Activated T-helper 1 cell treated with anti-CD3 and anti-CD28 coated beads, Interleukin-2, amount 50 U/mL, for 16 hours (primary cell): ENCODE measurements at places on chromosomes 16 and 17.

DNA sequence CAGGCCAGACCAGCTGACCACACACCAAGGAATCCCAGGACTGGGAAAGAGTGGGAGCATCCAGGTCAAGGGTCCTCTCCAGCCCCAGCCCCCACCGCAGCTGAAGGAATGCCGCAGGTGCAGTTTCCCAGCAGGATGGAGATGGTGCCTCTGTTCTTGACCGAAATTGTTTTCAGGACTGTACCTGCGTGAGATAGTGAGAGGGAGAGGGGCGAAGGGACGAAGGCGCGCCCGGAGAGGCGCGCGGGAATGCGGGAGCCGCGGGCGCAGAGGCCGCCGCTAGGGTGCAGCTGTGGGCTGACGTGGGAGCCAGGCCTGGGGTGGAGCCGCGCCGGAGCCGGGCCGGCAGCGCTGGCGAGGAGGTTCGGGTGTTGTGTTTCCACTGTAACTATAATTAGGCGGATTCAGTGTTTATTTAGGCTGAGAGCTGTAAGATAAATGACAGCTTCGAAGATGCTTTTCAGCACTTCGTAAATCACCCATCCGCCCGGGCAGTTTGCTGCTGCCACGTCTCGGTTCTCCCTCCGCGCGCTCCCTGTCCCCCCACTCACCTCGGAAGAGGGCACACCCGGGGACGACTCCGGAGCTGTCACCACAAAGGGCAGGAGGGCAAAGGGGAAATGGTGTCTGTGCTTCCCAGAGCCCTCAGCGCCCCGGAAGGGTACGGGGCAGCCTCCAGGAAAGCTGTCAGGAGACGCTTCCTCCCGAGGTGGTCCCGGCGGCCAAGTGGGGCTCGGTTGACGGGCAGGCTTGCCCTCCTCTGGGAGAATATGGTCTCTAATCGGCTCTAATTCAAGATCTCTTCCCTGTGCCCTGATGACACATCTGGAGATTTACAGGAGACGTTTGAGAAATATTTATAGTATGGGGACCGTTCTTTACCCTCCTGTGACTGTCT lies 38.2 kb downstream of the HOXB1 start:
- peak; percentile 40 for DNase-seq

- no peak for DNase-seq
Observed at GRCh38 chr17:10775058-10775457, 28.8 kb downstream of the TMEM238L start.

DNA sequence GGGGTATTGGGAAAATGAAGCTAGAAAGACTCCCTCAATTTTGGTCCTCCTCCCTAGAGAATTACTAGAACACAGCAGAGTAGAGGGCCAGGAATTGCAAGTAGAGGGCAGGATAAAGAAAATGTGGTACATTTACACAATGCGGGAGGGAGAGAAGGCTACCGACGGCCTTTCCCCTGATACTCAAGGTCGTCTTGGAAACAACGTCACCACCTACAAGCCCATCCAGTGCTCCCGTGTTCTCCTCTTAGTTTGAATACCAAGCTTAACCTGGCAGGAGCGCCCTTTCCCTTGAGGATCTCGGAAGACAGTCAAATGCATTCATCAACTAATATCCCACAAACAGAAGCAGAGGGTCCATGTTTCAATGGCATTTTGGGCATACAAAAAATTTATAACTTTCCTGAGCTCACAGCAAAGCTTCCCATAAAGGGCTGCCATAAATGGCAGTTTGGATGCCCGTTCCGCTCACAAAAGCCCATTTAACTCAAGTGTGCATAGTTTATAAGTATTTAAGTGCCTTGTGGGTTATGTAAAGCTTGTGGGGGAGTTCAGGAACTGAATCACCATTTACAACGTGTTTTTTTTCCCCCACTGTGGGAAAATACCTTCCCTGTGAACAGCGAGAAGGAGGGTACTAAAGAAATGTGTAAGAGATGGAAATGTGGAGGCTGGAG lies 414.6 kb downstream of the SLC39A11 start:
- DNase-seq, result no peak

GRCh38 chr17:33493566-33493965 lies 200.5 kb upstream of the ASIC2 start:
- DNase-seq, result no peak

- DNase-seq, result no peak
Observed at GRCh38 chr17:4715063-4715744, 4.8 kb downstream of the ARRB2 start.

DNA sequence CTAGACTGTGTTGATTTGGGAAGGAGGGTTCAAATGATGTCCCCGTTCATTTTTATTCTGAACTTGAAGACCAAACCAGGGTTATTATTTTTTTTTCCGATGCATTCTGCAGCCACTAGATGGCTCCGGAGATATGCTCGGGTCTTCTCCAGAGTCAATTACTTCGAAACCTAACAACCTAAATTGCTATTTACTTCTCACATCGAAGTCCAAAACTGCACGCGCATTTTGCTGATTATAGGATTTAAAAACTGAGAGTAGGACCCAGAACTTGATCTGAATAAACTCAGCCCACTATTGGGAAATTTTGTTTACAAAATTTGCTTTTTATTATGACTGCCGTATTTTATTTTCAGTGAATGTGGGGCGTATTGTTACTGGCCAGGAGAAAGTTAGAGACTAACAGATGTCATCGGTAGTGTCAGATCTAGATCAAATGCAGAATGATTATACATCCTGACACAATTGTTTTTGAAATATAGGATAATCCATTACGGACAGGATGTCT lies 263.8 kb downstream of the HS3ST3A1 start:
- DNase-seq, result no peak

DNA sequence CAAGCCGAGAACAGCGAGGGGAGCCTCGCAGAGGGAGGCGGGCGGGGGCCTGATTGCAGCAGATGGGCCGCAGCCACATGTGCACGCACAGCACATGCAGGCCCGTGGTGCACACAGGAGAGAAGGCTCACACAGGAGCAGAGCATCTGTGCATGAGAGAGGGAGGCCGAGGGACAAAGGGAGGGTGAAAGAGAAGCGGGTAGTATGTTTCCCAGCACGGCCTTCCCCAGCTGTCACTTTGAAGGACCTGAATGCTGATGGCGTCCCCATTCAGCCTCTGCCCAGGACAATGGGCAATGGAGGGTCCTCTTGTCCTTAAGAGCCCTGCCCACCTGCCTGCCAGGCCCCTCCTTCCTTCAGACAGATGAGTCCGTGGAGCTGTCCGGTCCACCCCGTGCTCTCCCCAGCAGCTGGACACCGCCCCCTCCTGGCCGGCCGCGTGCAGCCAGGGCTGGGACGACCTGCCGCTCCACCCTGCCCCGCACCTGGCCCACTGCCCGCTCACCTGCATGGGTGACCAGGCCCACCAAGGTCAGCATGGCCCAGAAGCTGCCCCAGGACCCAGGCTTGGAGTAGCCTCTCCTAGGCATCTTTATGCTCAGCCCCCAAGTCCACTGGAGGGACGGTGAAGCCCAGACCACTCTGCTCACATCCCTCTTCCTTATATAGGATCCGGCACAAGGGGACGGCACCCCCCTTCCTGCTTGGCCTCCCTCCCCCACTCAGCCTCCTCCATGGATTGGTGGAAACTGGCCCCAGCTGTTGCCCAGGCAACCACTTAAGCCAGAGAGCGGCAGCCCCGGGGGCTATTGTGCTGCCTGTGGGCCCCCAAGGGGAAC lies at the start of gene BTBD17:
TSS of gene BTBD17 (minus strand) at position 639 of the 839 bp plus-strand sequence. CDS start at position 590, 49 bp downstream.
- peak; percentile 17 for DNase-seq

DNA sequence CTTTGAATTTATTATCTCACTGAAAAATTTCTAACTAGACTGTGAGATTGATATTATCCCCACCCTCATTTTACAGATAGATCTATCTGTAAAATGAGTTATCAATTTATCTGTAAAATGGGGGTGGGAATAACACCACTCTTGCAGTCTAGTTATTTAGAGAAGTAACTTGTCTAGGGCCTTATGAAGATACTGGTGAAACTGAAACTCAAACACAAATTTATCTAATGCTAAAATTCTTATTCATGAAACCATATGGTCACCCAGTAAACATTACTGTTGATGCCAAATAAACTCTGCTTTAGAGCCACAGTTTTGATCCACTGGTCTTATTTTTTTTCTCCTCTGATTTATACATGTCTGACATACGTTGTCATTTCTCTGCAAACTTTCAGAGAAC lies 52.1 kb upstream of the SMIM36 start:
- DNase-seq, result no peak

DNA sequence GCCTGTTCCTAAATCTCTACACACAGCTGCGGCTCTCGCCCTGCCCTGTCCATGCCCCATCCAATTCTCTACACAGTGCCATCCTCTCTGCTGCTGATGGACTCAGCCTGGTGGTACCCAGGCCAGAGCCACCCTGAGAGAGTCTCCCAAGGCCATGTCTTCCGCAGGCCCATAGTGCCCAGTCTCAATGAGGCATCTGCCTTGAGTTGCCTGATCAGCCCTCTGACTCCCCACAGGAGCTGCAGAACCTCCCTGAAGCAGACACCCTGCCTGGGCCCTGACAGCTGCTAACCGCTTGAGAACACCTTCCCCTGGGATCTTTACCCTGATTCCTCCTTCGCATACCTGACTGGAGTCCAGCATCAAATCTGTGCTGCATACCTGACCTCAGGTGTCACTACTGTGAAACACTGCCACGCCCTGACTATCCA lies 13.3 kb downstream of the TSPOAP1 start:
- no peak for DNase-seq

- DNase-seq, result peak; percentile 49
Observed at GRCh38 chr17:79087428-79088143, 13.0 kb downstream of the ENGASE start.

DNA sequence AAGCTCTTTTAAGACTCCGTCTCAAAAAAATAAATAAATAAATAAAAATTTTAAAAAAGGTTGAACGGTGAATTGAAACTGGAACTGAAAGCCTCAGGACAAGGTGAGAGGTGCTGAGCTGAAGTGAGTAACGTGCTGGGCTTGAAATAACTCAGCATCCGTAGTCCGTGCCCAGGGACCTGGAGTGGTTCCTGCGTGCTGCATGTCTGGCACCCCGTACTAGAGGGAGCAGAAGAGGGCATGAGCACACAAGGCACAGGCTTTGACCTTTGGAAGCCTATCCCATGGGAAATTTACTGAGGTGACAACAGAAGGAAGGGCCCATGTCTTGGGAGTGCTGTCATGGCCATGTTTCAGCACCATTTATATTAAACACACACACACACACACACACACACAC lies 4.5 kb upstream of the MEIOB start:
- DNase-seq, result no peak

DNA sequence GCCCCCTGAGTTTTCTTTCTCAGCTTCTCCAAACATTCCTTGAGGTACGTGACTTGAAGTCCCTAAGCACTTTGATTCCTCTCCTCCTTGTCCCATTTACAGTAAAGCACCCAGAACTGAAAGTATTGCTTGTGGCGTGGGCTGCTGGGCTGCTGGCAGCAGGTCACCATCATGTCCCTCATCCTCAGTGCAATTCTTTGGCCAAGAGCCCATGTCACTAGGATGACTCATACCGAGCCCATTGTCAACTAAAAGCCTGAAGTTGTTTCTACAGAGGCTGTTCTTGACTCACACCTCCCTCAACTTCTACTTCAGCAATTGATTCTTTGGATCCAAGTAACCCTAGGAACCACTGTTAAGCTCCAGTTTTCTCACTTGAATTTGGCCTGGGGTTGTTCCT lies 54.3 kb downstream of the KPNA2 start:
- no peak for DNase-seq

DNA sequence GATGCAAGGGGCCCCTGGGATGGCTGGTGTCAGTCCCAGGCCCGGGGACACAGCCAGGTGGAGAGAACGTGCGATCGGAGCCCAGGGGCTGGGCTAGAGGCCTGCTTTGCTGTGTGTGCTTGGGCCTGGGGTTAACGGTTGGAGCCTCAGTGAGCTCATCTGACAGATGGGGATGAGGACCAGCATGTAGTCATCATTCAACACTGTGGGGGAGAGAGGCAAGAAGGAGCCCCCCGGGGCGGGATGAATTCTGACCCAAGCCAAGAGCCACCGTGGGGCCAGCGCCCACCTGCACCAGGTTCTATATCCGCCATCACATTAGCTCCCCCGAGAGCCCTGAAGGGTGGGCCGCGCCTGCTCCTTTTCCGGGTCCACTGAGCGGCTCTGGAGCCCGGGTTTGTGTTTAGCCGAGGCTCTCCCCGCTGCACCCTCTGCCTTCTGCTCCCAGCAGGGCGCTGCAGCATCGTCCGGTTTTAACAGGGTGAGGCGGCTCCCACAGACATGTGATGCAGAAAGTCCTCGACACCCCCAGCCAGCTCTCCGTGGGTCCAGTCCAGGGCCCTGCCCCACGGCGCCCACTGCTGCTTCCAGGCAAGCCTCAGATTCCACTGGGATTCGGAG lies 365.7 kb downstream of the SEC14L1 start:
- DNase-seq, result no peak

- DNase-seq, result no peak
Observed at GRCh38 chr17:79522414-79522813, 88.4 kb downstream of the RBFOX3 start.

- DNase-seq, result peak; percentile 46
Observed at GRCh38 chr16:1825864-1826690, 548 bp downstream of the HAGH start.

- DNase-seq, result peak; percentile 32
Observed at GRCh38 chr17:7220593-7221277, 997 bp downstream of the ACADVL start.

DNA sequence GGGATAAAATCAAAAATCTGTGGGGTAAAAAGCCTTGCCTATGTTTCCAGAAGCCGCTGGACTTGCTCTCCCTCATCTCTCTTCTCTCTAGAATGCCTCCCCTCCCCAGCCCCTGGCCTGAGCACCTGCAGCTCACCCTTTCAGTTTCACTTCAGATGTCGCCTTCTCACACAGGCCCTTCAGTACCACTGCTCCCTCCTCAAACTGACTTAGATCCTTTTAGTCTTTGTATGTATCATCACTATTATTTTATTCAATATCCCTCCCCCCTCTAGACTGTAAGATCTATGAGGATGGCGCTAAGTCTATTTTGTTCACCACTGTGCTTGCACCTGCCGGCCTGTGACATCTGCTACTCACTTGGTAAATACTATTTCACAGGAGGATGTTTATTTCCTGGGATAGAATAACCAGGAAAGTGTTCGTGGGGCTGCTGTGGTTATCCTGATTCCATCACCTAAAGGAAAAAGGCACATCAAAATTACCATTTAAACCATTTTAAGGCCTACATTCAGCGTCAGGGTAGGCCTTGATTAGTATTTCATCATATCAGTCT lies 122.3 kb downstream of the MRTFB start:
- no peak for DNase-seq

GRCh38 chr16:22357635-22357971 lies 16.8 kb downstream of the CDR2 start:
- DNase-seq, result no peak
